ENCODE measurements at places on chromosomes 6 and 20.
A peak's percentile ranks its signal among the peaks of the same experiment; 100 is the strongest.

DNA sequence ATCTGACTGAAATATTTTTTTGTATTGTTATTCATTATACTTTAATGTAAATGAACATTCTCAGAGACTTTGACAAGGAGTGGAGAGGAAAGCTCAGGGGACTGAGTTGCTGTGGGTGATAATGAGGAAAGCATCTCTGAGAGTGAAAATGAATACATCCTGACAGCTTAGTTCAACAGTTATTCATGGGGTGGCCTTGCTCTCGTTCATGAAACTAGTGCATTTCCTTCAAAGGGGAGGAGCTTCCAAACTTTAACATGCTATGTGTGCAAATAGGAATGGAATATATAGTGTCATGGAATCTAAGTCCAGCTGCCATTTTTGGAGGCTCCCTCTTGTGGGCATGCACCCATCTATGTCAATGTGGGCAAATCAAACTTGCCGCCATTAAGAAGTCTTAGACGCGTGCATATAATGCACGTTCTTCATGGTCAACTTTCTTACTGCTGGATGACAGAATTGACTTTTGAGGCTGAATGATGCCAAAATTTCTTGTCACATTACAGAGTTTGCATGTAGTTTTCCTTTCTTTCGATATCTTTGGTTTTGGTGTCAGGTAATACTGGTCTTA, 124.3 kb upstream of the TMEM170B start:
- no peak for DNase-seq

DNA sequence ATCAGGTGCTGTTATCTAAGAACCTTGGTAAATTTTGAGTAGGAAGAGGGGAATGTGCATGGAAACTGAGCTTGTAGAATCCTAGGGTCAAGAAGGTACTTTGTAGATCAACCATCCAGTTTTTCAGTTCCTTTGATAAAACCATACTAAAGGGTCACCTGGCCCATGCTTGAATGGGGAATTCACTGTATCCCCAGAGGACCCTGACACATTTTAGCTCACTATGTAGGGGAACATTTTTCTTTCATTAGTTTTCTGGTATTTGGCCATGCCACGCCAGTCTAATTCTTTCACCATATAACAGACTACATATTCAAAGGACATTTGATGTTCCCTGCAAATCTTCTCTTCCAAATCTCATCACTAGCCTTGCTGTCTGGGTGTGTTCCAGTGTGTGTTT, 29.9 kb downstream of the LRRC1 start:
- no peak for DNase-seq

- peak; percentile 96 for DNase-seq
Observed at GRCh38 chr6:27503436-27504030, 30.6 kb upstream of the ZNF184 start.

DNA sequence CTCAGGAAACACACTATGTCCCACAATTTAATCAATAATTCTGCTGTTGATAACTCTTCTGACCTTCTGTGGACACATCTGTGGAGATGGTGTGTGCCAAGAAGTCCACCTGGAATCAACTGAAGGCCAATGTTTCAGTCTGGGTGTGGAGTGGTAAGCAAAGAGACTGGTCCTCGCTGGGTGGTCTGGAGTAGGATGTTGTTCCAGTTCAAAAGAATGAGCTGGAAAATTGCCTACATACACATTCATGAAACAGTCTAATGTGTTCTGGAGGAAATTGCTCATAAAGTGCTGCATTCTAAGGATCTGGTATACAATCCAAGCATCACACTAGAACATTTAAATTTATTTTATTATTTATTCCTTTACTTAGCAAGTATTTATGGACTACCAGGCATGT, 33.9 kb upstream of the TBX18 start:
- DNase-seq = no peak

DNA sequence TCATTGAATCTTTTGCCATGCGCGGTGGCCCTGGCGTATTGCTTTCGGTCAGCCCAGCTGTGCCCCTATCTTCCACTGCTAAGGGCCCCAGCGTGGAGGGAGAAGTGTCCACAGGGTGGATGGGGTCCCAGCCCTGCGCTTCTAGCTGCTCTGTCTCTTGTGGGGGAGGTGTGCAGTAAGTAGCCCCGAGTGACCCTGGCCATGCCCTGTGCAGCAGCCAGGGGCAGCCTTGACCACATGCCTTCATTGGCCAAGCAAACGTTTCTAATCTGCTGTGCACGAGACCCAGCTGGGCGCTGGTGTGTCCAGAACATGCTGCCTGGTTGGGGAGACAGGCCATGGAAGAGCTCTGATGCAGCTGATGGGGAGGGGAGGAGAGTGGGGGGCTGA, 13.6 kb downstream of the TMEM181 start:
- DNase-seq = no peak

DNA sequence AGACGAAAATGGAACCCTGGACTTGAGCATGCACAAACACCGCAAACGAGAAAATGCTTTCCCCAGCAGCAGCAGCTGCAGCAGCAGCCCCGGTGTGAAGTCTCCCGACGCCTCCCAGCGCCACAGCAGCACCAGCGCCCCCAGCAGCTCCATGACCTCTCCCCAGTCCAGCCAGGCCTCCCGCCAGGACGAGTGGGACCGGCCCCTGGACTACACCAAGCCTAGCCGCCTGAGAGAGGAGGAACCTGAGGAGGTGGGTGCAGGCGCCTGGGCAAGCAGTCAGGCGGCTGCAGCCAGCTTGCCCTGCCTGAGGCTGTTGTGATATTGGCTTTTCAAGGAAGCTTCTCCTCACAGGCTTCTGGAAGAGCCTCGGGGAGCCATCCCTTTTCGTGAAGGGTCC, 35.8 kb upstream of the PCMTD2 start:
- no peak for DNase-seq

DNA sequence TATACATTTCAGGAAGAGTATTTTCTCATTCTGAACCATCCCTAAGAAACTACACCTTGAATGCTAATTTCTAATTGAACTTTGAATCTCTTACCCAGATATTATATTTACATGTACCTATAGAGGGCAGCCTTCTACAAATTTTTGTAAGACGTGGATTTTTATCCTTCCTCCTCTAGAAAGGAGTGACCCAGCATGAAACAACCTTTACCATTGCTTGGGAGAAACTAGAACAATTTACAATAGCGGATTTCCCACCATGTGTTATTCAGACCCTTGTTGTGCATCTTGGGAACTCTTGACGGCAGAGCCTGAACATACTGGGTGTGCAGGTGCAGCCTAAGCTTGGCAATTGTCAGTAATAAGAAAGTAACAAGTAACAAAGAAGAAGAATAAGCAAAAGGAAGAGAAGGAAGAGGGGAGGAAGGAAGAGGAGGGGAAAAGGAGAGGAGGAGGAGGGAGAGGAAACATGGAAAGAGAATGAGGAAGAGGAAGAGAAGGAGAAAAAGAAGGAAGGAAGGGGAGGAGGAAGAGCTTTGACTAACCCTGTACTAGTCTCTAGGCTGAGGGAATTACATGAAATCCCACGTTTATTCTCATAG, 10.8 kb upstream of the TAAR1 start:
- DNase-seq = no peak

GRCh38 chr20:51703400-51704287, 64.5 kb downstream of the ATP9A start:
- no peak for DNase-seq

DNA sequence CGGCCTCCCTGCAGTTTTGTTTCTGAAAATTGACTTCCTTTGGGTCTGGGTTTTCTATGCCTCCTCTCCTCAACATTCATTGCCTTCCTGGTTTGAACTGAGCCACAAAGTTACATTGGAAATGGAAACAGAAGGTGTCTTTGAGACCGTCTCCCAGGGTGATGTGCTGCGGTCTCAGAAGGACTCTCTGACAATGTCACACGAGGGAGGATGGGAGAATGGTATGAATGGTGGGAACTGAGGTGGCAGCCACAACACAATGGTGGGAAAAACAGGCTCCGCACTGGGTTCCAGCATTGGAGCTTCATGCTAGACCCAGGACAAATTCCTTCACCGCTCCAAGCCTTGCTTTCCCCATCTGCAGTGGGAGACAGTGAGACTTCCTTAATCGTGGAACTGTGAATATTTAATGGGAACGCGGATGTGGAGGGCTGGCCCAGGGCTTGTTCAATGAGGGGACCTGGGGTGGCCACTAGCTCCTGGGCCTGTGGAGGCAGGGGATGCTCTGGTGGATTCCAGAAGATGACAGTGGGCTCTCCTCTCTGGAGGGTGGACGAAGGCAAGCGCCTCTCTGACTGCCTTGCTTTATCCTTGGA, 73.9 kb downstream of the KCNB1 start:
- DNase-seq = no peak

- DNase-seq = no peak
Observed at GRCh38 chr6:150334790-150335783, 33.7 kb upstream of the IYD start.

DNA sequence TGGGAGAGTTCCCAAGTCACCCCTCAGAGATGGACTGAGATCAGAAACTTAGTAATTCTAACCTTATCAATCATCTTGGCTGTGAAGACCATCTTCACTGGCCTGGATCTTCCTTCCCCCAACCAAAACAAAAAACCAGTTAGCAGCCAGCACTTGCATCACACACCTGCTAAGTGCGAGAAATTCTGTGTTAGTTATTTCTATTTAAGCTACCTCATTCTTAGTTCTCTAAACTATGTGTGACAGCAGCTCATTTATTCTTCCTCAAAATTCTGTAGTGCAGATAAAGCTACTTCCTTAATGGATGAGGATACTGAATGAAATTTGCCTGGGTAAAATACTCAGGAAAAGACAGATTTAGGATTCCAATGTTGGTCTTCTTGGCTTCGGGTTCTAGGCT, 18.2 kb upstream of the TAGAP start:
- no peak for DNase-seq

DNA sequence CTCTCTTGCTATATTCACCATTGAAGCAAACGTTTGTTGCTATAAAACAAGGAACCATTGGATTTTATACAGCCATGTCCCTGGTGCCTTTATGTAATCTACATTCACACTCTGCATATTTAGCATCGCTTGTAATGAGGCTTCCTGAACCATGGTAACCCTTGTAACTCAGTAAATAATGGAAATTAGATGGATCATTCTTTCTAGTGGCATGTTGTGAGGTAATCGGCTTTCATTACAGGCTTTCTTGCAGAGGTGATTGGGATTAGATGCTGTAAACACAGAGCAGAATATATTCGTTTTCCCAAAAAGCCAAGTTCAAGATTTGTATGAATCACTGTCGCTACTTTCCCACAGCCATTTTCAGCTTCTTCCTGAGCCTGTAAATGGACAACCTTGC, 36.1 kb downstream of the SMPDL3A start:
- DNase-seq = no peak

DNA sequence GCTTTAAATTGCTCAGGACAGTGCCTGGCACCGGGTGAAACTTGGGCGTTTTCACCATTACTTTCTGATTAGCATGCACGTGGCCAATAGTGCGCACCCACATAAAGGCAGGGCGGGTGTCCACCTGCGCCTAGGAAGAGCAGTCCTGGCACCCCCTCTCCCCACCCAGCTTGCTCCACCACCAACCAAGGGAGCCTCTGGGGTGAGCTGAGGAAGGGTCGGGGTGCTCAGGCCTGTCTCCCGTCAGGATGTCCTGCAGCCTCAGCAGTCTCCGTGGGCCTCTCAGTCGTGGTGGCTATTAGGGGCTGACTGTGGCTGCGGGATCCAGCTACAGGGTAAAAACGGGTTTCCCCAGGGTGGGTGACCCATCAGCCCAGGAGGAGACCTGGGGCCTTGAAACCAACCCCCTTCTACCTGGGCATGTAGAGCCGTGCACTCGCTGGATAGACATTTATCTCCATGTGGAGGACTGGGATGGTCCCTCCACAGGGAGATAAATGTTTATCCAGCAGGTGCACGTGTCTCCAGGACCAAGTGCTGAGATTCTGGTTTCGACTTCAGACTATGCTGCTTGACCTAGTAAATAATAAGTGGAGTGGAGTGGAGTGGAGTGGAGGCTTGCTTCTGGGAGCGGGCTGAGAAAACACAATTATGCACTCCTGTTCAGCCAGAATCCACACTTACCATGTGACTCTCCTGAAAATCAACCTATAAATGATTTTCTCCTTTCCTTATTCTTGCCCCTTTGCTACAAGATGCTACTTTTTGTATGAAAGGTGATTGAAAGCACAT, 91.1 kb downstream of the ZDHHC14 start:
- no peak for DNase-seq

DNA sequence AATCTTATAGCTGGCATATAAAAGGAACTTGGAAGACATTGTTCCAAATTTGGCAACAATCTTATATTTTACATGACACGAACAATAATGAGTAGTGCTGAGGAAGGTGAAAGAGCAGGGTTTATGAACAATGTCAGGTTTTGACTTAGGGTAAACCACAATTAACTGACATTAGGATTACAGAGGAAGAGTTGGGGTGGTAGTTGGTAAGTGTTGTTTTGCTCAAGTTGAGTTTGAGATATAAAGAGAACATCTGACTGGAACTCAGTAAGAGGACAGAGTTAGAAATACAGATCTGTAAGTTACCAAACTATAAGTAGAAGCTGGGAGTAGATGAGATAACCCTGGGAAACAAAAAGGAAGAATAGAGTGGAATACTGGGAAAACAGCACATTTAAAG, 15.1 kb downstream of the RTN4IP1 start:
- DNase-seq = no peak
